ENCODE measurements at places on chromosomes 2 and 18.

DNA sequence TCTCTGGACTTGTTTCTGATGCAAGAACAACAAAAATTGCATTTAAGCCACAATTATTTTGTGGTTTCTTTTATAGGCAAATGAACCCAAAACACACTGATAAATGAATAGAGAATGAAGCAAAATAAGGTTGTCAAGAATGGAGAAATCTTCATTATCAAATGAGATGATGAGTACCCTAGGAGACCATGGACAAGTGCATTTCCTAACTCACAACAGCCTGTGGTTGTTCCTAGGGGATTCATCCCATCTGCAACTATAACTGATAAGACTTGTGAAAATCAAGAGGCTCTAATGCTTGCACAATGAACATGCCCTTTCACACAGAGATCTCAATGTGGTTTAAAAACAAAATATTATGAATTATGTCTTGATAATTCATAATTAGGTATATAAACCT lies 159.9 kb downstream of the PDE1A start:
- DNase-seq: no peak

DNA sequence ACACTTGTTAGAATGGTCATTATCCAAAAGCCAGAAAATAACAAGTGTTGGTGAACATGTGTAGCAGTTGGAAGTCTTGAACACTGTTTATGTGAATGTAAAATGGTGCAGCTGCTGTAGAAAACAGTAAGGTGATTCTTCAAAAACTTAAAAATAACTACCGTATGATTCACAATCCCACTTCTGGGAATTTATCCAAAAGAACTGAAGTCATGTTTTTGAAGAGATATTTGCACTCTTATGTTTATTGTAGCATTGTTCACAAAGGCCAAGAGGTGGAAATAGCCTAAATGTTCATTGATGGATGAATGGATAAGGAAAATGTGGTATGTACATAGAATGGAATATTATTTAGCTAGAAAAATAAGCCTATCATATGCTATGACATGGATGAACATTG lies 6.3 kb upstream of the SPP2 start:
- no peak for DNase-seq

GRCh38 chr2:165757906-165758675 lies 36.0 kb downstream of the GALNT3 start:
- DNase-seq: no peak

GRCh38 chr2:235170016-235170415 lies 218.2 kb downstream of the SH3BP4 start:
- no peak for DNase-seq

- DNase-seq: no peak
Observed at GRCh38 chr2:74845217-74845751, 11.4 kb downstream of the HK2 start.

DNA sequence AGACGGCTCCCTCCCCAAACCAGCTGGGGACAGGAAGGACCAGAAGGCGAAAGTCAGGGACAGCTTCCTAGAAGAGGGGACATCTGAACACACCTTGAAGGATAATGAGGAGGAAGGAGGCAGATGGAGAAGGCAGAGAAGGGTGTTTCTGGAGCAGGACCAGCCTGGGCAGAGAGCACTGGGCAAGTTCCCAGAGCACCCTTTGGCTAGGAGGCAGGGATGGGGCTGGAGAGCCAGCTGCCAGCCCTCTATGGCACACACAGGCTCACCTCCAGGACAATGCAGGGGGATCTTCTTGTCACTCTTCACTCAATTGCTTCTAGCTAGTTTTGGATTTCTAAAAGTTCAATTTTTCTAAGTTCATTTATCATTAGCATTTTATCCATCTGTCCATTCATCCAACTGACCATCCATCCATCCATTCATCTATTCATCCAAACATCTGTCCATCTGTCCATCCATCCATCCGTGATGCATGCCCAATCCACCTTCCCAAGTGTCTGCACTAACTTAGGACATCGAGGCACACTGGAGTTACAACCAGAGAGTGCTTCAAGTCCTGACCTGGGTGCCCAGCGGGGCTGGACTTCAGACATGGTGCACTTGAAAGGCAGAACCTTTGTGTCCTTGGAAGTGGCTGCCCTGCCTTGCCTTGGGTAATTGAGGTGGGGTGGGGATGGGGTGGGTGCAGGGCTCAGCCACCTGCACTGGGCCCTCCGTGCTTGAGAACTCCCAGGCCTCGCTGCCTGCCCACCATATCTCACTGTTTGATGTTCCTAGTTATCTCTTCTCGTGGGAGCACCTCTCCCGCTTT lies 42.5 kb downstream of the INHBB start:
- DNase-seq: no peak

DNA sequence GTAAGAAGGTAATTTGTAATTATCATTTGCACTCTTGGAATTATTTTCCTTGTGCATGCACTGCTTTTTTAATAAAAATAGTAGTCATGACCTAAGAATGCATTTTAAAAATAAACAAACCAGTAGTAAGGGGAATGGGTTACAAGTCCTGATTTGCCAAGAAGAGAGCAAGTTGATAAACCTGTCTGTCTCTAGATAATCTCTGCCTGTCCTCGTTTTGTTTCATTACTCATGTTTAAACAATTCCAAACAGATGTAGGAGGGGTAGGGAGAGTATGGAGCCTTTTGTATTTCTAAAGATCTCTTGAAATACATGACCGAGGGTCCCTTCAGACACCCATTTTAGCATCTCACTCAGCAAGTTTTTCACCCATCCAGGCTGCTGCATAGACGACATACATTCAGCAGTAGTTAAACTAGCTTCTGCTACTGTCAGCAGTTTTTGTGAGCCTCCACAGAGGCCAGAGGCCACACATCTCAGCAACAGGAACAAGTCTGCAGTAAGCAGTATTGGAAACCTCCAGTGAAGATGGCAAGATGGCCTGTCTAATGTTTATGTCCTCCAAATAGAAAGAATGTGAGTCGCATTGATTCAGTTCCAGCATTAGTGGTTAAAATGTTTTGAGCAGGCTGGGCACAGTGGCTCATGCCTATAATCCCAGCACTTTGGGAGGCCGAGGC lies 2.3 kb upstream of the EXOC6B start:
- DNase-seq: no peak

DNA sequence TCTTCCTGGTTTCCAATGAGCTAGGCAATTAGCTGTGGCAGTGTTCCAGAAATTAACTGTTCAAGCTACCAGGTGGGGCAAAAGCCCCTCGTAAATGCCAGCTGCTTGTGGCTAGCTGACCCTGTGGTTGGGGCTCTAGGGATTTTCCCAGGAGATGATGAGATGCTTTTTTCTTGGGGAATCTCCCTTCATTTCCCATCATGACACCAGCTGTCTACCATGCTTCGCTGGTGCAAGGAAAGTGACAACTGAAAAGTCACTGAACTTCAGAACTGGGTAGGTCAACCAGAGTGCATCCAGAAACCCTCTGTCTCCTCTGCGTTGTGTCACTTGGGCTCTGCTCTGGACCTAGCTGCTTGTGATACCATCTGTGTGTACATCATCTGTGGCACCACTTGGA lies 386.5 kb upstream of the DCC start:
- DNase-seq: no peak

- DNase-seq: no peak
Observed at GRCh38 chr2:35125871-35126270, 1229.7 kb upstream of the CRIM1 start.

- no peak for DNase-seq
Observed at GRCh38 chr2:119005555-119005954, 63.6 kb downstream of the MARCO start.

DNA sequence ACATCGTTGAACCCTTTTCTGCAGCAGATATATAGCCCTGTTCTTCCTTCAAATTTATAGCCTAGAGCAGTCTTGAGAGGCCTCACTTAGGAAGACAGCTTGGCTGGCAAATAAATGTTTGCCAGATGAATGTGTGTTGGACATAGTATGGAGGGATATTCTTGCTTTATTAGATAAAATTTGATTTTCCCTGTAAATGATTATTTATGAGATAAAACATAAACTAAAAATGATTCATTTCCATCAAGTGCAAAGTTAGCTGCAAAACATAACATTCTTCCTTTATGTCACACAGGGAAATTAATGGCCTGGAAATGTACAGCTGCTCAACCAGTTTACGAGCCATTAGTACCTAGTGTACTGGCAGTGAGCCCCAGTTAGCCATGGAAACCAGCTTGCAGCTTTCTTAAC lies 82.5 kb downstream of the LIMS1 start:
- DNase-seq: no peak

GRCh38 chr2:207869784-207870778 lies 100.4 kb upstream of the FZD5 start:
- DNase-seq: no peak

DNA sequence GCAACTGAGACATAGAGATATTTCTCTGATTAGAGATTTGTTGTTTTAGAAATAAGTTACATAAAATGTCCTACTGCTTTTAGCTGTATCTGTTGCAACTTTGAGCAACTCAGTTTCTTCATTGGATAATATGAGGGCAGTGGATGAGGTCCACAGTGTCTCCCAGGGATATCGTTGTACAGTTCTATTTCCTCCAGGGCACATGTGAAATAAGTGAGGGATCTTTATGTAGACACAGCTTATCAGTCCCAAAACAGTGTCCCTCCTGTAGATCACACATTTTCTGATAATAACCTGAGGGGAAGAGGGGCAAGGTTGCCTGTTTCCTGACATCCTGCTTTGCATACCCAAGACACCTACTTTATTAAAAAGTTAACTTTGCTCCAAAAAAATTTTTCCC lies 1231.2 kb upstream of the ZEB2 start:
- no peak for DNase-seq

DNA sequence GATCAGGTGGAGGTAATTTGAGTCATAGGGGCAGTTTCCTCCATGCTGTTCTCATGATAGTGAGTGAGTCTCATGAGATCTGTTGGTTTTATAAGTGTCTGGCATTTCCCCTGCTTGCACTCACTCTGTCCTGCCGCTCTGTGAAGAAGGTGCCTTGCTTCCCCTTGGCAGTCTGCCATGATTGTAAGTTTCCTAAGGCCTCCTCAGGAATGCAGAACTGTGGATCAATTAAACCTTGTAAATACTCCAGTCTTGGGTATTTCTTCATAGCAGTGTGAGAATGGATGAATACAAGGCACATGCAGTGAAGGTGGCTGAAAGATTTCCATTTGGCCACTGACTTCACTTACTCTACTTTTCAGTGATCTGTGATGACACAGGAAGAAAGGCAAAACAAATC lies 133.7 kb downstream of the SH3BP4 start:
- no peak for DNase-seq

- no peak for DNase-seq
Observed at GRCh38 chr2:156457523-156458517, 21.6 kb downstream of the GPD2 start.

DNA sequence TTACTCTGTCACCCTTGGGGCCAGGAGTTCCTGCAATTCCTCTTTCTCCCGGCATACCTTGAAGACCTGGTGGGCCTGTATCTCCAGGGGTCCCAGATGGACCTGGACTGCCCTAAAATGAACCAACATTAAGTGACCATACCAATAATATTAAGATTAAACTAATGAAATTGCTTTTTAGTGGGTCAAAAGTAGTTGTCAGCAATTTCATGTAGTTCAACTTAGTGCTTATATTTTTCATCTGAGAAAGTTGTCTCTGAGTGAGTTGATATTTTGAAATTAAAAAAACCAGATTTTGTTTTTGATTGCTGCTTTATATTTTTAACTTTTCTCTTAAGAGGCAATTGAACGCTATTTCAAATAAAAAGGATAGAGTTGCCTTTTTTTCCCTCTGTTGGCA lies 83.1 kb downstream of the COL3A1 start:
- DNase-seq: no peak

GRCh38 chr2:20558391-20559150 lies 92.3 kb downstream of the HS1BP3 start:
- DNase-seq: no peak

GRCh38 chr2:231050018-231050901 lies 6.4 kb upstream of the PSMD1 start:
- no peak for DNase-seq

DNA sequence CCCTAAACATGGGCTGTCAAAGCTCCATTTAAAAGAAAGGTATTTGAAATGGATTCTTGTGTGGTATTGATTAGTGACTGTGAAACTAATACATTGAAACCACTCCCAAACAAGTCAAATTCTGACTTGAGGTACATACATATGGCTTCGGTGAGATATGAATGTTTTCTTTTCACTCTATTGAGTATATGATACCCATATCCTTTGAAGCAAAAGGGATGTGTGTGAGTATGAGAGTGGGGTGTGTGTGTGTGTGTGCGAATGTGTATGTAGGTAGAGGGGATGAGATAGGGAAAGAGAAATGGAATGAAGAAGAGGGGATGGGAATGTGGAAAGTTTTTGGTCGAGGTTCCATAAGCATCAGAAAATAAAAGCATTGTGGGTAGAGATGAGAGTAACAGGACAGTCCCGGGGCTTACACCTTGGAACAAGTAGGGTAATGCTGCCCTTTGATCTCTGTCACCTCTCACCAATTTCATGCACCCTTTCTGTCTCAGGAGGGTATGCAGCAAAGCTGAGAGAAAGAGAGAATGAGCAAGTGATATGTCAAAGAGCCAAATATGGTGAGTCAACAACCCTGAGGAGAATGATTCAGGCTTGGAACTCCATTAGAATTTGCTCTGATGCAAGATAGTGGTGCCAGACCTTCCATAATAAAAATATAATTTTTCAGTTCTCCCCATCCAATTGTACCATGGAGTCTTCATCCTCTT lies 64.0 kb upstream of the ZEB2 start:
- no peak for DNase-seq

GRCh38 chr18:63514888-63515678 lies 27.1 kb upstream of the SERPINB12 start:
- no peak for DNase-seq

- DNase-seq: no peak
Observed at GRCh38 chr2:36147670-36148390, 207.7 kb upstream of the CRIM1 start.

GRCh38 chr2:156116113-156116512 lies 216.4 kb downstream of the NR4A2 start:
- DNase-seq: no peak

DNA sequence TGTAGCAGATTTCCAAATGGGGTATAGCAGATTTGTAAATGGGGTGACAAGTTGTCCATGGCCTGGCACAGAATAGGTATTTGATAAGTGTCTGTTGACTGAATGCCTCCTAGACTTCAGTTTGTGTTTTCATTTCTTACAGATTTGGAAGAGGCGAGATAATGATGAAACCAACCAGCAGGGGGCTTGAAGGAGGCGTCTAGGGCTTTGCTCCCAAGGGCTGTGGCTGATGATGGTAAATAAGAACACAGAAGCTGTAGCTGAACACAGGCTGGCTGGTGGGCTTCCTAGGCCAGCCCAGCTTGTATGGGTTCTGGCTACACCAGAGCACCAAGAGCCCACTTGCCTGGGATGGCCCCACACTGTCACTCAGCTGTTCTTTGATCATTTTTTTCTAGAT lies 19.4 kb downstream of the SFTPB start:
- no peak for DNase-seq
